ENCODE measurements at places on chromosomes 12 and 14.

DNA sequence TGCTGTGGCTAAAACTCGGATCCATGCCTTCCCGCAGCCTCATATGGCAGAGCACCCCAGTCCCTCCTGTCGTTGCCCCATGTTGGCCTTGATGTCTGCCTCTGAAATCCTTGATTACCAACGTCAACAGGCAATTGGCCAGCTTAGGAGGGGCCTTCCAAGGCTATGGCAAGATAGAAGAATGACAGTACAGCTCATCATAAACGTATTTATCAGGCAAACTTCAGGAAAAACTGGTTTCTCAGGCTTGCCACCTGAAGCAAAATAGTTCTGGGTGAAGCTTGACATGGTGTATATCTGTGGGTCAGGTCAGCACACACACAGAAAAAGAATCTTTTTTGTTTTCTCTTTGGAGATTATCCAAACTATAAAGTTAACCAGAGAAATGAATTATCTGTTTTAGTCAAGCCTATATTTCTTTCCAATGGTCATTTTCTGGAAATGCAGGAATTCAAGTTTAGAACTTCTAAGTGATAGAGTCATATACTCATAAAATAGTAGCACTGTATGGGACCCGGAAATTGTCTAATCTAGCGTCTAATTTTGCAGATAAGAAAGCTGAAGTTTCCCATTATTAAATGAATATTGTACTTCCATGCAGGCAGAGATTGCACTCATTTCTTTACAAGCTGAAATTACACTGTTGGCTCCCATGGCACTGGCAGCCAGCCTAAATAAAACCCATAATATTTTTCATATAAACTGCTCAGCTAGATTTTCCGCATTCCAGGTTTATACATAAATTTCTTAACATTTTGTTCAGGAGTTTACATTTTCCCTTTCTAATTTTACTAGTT is 24.4 kb upstream of the DUSP16 start:
- DNase-seq: no peak

- no peak for DNase-seq
Measured at GRCh38 chr12:88746386-88746785, 166.1 kb upstream of the KITLG start.

DNA sequence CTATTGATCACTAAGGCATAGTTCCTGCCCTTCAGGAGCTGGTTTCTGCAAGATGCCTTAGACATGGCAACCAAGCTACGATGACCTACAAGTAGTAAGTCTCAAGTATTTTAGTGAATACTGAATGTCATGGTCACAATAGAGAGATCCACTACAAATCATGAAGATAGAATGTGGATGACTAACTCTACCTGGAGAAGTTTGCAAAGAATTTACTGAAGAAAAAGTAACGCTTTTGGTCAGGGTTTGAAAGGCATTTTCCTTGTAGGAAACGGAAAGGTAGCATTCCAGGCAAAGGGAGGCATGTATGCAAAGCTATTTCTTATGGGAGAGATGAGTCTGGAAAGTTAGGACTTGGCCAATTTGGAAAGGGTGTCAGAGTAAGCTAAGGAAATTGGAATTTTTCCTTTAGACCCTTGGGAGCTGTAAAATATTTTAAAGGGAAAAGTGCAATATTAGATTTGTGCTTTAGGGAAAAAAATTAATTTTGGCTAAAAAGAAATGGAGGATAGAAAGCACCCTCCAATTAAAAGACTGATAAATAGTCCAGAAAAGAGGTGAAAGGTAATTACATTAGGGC is 377.5 kb downstream of the EGLN3 start:
- DNase-seq: no peak

GRCh38 chr12:22173177-22173576 is 127.2 kb downstream of the CMAS start:
- DNase-seq: no peak

Measured in amygdala (tissue), 56 donors.